Vagina (tissue), 2 donors: ENCODE measurements at places on chromosomes 1 and 21.

- DNase-seq: no peak
These were observed 397.9 kb upstream of the TMPRSS15 start for GRCh38 chr21:18801468-18801867.

DNA sequence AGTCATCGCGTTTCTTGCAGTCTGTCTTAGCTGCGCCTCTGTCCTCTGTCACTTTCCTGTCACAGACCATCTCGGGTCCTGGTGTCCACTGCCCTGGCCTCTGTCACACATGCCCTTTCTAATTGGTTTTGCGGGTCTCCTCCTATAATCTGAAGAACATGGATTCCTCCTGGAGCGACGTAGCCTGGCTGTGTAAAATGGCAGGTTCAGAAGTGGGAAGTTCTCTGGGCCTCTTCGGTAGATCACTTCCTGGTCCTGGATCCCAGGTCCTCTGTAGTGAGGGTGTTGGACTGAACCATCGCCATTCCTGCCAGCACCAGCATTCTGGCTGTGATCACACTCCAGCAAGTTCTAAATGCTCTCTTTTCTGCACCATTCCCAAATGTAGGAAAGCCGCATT lies 857 bp downstream of the FAM3B start:
- DNase-seq: no peak

- no peak for DNase-seq
These were observed 124.3 kb downstream of the LACTBL1 start for GRCh38 chr1:22848405-22848804.

DNA sequence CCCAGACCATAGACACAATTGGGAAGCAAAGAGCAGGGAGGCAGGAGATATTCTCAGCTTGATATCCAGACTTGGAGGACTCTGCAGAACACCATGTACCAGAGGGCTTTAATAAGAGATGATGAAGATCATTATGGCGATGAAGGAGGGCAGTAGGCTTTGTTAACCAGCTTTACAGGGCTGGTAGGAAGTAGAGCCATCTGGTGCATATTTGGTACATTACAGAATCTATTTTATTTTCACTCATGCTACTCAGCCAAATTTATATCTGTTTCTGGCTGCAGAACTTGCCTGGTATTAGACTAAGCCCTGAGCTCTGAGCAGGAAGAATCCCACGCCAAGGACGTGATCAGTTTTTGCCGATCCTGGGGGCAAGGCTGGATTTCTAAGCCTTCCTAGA lies 61.8 kb upstream of the SYT6 start:
- no peak for DNase-seq

DNA sequence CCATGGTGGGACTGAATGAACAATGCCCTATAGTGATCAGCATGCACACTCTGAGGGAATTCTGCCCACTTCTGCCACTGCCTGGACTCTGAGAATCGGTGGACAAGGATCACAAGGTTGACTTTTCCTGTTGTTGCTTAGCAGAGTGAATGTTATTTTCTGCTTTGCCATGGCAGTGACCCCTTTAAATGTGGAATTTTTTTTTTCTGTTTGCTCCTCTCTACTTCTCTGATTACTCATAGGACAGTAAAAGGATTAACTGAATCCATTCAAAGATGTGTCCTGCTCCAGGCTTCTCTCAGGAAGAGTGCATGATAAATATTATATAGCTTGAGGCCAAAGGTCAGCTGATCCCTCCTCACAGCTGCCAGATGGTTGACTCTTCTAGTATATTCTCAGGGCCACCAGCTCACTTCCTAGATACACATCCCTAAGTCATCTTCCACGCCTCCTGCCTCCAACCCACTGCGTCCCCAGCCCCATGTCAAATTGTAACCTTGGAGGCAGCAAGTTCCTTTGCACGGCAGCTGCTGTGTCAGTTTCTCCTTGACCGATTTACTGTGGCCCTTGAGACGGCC lies 74.0 kb upstream of the RALGPS2 start:
- DNase-seq: no peak

DNA sequence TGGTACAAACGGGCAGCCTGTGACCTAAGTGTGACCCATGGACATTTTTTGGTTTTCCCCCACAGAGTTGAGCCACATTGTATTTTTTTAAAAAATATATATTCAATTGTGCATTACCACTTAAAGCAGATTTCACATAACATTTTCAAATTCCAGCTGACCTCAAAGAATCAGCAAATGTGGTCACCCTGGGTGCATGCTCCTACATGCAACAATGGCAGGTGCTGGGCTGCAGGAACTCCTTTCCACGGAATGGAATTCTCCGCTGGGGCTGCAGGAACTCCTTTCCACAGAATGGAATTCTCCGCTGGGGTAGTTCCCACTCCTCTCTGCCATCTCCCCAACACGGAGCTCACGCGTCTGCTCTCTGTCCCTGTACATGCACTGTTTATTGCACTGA lies 68.7 kb downstream of the MAP10 start:
- no peak for DNase-seq

DNA sequence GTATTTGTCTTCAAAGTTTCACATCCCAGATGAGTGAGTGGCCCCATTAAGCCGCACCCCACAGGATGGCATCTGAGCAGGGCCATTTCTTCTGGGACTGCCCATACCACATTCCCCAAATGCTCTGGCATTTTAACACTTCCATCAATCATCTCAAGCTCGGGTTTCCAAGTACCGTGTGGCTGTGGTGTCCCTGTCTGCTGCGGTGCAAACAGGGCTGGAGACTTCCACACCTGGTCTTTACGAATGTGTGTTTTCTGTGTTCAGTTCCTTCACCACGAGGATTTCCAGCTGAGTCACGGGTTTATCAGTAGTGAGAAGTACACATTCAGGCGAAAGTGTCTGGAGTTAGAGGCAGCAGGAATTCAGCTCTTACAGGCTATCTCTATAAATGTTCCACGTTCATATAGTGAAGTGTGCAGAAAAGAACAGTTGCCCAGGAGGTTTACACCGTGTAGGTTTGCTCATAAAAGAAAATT lies 195.2 kb downstream of the RHOU start:
- DNase-seq: peak; percentile 70

DNA sequence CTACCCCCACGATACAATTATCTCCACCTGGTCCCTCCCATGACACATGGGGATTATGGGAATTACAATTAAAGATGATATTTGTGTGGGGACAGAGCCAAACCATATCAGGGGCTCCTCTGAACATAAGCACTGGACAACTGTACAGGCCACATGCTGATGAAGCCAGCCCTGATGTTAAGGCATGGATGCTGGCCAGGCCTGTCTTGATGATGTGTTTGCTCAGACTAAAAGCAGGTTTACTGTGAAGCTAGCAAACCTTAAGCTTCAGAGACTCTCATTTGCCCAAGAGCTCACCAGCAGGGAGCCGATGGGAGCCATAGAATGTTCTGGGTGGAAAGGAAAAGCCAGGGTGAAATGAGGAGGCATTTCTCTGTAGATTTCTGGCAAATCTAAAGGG lies 135.3 kb upstream of the KCNK1 start:
- DNase-seq: no peak

DNA sequence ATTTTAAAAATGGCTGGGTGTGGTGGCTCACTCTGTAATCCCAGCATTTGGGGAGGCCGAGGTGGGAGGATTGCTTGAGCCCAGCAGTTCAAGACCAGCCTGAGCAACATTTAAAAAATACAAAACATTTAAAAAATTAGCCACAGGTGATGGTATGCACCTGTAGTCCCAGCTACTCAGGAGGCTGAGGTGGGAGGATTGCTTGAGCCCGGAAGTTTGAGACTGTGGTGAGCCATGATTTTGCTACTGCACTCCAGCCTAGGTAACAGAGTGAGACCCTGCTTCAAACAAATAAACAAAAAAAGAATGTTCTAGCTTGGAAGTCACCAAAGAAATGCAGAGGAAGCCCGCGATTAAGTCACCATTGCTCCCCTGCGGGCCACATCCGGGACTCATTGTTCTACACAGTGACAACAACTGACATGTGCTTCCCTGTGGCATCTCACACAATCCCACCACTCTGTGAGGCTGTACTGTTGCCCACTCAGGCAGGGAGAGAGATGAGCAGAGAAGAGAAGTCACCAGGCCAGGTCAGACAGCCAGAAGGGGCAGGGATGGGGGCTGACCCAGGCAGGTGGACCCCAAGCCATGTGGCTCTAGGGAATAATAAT lies 18.4 kb upstream of the SPATC1L start:
- DNase-seq: no peak

DNA sequence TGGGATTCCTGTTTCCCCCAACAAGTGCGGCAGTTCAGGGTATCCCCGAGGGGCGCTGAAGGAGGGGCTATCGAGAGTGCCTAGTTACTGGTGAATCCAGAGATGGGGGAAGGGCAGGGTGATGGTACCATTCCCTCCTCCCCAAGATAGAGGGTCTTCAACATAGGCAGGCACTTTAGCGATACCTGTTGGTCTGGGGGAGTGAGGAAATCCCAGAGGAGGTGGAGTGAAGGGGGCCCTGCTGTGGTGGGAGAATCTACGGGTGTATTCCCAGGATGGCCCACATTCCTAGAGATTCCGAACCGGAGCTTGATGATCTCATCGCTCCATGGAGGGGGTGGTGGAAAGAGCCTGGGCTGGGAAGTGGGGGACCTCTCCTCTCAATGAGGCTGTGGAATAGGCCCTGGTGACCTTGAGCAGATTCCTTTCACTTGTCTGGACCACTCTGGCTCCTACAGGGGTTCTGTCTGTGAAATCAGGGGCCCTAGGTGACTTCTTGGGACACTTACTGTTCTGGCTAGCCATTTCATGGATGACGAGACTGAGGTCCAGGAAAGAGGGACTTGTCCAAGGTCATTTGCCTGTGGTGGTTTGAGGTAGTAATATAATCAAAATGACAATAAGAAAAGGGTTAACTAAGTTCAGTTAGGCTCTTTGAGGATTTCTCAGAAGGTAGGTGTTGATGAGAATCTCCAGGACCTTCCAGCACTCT lies 52.7 kb upstream of the SYNC start:
- no peak for DNase-seq

DNA sequence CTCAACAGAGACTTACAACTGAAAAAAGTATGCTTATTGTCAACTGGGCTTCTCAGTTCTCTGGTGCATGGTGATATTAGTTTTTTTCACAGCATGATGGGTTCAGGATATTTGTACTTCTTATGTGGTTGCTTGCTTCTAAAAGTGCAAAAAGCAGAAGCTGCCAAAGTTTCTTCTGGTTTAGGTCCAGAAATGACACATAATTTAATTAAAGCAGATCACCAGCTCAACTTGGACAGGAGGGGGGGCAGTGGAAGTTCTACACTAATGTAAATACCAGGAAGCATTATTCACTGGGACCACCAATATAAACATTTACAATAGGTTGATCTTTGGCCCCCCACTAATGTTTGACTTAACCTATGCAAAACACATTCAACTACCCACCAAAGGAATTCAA lies 354.8 kb upstream of the BRINP3 start:
- DNase-seq: no peak

DNA sequence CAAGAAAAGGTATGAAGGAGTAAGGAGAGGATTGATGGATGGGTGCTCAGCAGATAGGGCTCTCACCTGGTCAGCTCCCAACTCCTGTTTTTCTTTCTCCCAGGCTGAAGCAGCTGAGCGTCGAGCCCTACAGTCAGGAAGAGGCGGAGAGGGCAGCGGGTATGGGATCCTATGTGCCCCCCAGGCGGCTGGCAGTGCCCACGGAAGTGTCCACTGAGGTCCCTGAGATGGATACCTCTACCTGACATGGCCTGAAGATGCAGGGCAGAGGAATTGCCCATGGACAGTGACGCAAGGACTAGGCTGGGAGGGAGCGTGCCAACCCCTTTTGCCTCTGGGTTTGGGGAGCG lies 739 bp downstream of the ZNF593 start:
- no peak for DNase-seq

- no peak for DNase-seq
These were observed 86.8 kb downstream of the CAMK2N1 start for GRCh38 chr1:20399196-20399595.

DNA sequence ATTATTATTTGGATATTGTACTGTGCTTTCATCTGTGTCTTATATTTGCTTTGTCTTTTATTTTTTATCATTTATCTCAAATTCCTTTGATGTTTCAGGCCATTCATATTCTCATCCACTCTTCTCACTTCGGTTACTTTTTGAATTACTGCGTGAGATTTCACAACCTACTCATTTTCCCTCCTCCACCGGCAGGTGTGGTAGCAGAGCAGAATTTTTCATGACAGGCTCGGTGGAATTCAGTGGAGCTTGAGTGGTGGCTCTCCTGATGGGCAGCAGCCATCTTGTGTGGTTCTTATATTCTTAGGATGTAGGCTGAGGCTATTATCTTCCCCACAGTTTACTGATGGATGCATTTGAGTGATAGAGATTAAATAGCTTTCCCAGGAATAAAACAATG lies 92.3 kb upstream of the IVNS1ABP start:
- DNase-seq: no peak

GRCh38 chr1:104768466-104768865 lies 1018.8 kb downstream of the AMY1C start:
- DNase-seq: no peak

DNA sequence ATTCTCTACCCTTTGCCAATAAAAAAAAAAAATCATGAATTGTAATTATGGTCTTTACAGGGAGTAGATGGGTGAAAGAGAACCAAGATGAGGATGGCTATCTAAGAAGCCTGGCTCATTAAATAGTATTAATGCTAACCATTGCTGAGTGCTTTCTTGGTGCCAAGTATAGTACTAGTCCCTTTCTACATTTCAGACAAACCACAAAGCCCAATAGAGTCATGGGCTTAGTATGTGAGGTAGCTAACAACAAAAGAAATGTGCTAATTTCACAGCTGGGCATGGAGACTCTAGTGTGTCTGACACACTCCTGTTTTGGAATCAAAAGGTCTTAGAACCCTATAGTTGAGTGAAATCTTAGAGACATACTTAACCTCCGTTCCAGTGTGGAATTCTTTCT lies 84.5 kb upstream of the ESRRG start:
- DNase-seq: no peak

GRCh38 chr1:154862907-154863306 lies 7.2 kb downstream of the KCNN3 start:
- DNase-seq: no peak

DNA sequence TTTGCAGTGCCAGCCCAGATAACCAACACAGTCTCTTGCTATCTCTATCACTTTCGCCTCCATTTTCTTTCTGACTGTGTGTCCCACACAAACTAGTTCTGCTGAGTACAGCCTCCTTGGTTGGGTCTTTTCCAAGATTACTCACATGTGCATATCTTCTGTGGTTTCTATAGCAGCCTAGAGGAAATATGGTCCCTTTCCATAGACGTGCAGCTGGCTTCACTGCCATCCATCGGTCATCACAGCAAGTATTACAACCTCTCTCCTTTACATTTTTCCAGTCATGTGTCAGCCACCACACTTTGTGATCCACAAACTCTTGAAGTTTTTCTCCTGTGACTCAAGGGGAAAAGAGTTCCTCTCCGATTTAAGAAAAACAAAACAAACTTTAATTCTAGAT lies 893.4 kb upstream of the ADGRL4 start:
- no peak for DNase-seq

- no peak for DNase-seq
These were observed 5.5 kb upstream of the AGTRAP start for GRCh38 chr1:11730429-11730891.

DNA sequence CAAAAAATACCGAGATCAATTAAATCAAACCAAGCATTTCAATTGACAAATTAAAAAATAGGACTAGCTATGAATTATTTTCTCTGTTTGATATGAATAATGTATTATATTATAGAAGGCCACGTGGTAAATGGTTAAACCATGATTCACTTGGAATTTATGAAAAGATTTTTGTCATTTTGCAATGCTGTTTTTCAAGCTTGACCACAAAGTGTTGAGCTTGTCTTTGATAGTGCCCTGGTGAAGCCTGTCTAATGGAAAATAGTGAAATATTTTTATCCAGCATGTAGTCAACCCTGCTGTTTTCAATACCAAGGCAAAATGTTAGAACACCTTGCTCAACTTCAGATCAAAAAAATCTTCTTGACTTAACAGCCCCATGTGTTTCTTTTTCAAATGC lies 288.0 kb upstream of the PRMT6 start:
- no peak for DNase-seq
